ENCODE measurements at places on chromosomes 2 and 18. TPM values are rescaled to one million over a fixed set of nuclear protein-coding genes. Genes with fewer than 3 reads are reported as not detected.

The FBXO36 gene
- total RNA-seq: 2.1 TPM

The SLC4A1AP gene
- total RNA-seq: 33.8 TPM

The HAAO gene
- 0.65 TPM for total RNA-seq

GRCh38 chr2:127424598-127425520 is 6.6 kb downstream of the PROC start:
- no peak for DNase-seq
- no peaks in the 10 kb centered on the region for H3K36me3 ChIP-seq
- peaks cover 49% of the 10 kb centered on the region for H3K27me3 ChIP-seq

GRCh38 chr2:81389203-81389602 is 1084.7 kb upstream of the LRRTM1 start:
- H3K36me3 ChIP-seq: no peaks in the 10 kb centered on the region
- no peak for DNase-seq
- no peak overlapping the region for H3K4me3 ChIP-seq
- H3K27me3 ChIP-seq: no peaks in the 10 kb centered on the region

DNA sequence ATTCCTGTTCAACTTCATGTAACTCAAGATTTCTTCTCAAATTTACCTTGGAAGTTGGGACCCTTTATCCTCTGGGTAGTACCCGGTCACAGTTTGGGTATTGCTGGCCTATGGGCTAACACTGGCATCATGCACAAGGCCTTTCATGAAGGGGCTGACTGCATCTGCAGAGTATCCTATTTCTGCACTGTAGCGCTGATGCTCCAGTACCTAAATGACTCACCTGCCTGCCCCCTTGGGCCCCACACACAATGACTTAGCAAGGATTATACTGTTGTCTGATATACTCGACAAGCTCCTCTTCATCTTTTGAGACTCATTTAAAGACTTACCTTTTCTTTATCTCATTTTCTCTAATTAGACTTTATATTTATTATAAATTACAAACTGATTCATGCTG is 39.9 kb downstream of the DNAH6 start:
- peaks cover 6% of the 10 kb centered on the region for H3K36me3 ChIP-seq
- DNase-seq: peak; percentile 6
- no peaks in the 10 kb centered on the region for H3K27me3 ChIP-seq
- H3K27ac ChIP-seq: no peak overlapping the region
- peaks cover 10% of the 10 kb centered on the region for H3K4me1 ChIP-seq

GRCh38 chr2:239105234-239105633 is 257.3 kb downstream of the TWIST2 start:
- no peaks in the 10 kb centered on the region for H3K27me3 ChIP-seq
- H3K27ac ChIP-seq: no peak overlapping the region
- no peak overlapping the region for H3K4me3 ChIP-seq
- H3K4me1 ChIP-seq: no peaks in the 10 kb centered on the region

- DNase-seq: no peak
- H3K36me3 ChIP-seq: peaks cover 13% of the 10 kb centered on the region
- peak overlapping the region; percentile 94 for H3K27ac ChIP-seq
- no peaks in the 10 kb centered on the region for H3K27me3 ChIP-seq
- H3K4me1 ChIP-seq: peaks cover 86% of the 10 kb centered on the region
These were observed 81.7 kb upstream of the STK17B start for GRCh38 chr2:196253116-196253480.

- no peak overlapping the region for H3K27ac ChIP-seq
- no peaks in the 10 kb centered on the region for H3K36me3 ChIP-seq
- peaks cover 20% of the 10 kb centered on the region for H3K4me1 ChIP-seq
- DNase-seq: no peak
These were observed 15.4 kb upstream of the MAL start for GRCh38 chr2:95010126-95010525.

Measured in activated T-cell treated with anti-CD3 and anti-CD28 coated beads, Interleukin-2, amount 50 U/mL, for 72 hours (primary cell).